A549 treated with DMSO at 1 μM for 4 hours (cell line): ENCODE measurements at places on chromosomes 7 and 10. TPM values are rescaled to one million over a fixed set of nuclear protein-coding genes. Genes with fewer than 3 reads are reported as not detected.

CYP3A7 gene
- not detected in 5 replicates for total RNA-seq

LZTS2 gene
- total RNA-seq: 33.8 to 44.5 TPM (median 40.3 TPM) in 5 replicates

FAM25G gene
- 0.65 to 1.8 TPM in 2 of 5 replicates, not detected in the others for total RNA-seq

NEURL1 gene
- 0.20 to 0.43 TPM (median 0.31 TPM) in 5 replicates for total RNA-seq

BTBD16 gene
- 0.44 to 1.5 TPM (median 0.59 TPM) in 5 replicates for total RNA-seq

NSUN6 gene
- total RNA-seq: 4.6 to 6.6 TPM (median 6.1 TPM) in 5 replicates

GTPBP10 gene
- 20.9 to 26.1 TPM (median 23.2 TPM) in 5 replicates for total RNA-seq
